Caudate nucleus (tissue), 63 donors: ENCODE measurements at places on chromosomes 1 and 21.

GRCh38 chr1:109396871-109397580 is 692 bp downstream of the SORT1 start:
- DNase-seq: no peak

DNA sequence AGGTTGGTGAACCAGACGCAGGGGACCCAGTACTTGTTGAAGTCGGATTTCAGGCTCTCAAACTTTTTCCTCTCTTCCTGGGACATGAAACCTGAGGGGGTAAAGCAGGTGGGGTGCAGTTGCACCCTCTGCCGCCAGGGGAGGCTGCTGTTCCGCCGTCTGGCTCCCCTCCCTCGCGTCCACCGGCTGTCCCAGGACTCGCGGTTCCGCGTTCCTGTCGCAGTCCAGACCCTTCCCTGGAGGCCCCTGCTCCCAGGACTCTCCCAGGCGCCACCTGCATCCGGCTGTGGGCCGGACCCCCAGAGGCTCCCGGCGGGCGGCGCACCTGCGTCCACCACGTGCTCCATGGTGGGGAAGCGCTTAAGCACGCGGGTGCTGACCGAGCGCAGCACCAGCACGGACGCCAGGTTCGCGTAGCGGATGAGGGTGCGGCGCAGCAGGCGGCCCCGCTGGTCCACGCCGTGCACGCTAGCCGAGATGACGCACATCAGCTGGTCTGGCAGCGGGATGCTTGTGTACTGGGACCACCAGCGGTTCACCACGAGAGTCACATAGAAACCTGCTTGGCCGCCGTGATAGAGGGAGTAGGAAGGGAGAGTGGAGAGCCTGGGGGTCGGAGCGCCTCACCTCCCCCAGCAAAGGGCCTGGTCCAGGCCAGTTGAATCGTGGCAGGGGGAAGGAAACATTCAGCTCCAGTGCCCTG is 1.7 kb downstream of the BEST4 start:
- DNase-seq: no peak

- no peak for DNase-seq
Measured at GRCh38 chr1:64139877-64140276, 63.5 kb upstream of the UBE2U start.

GRCh38 chr1:213649373-213649772 is 338.4 kb upstream of the PROX1 start:
- DNase-seq: no peak

GRCh38 chr1:82399093-82399492 is 598.4 kb downstream of the ADGRL2 start:
- DNase-seq: no peak

- DNase-seq: no peak
Measured at GRCh38 chr1:110990541-110990940, 26.8 kb upstream of the LRIF1 start.

DNA sequence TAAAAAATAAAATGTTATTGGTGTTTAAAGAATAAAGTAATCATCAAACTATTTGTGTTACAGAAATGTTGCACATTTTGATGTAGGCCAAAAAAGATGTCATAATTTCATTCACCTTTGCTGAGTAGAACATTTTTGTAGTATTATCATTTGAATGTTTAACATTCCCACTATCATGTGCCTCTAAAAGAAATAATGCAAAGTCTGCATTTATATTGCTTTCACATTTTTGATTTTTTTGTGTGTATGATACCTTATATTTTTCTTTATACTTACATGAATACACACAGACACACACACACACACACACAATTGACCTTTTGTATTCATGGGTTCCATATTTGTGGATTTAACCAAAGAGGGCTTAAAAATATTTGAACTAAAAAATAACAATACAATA is 544.2 kb upstream of the ZRANB2 start:
- DNase-seq: no peak
